ENCODE measurements at places on chromosomes 12 and 14. TPM values are rescaled to one million over a fixed set of nuclear protein-coding genes. Genes with fewer than 3 reads are reported as not detected.

GRCh38 chr12:68334132-68334531 lies 2.0 kb upstream of the MDM1 start:
- no peak for DNase-seq

- no peak for DNase-seq
These were observed 8.5 kb downstream of the CRACR2A start for GRCh38 chr12:3744229-3744901.

The FBLN5 gene
- polyA plus RNA-seq: 90.7 TPM

The HHIPL1 gene
- 2.0 TPM for polyA plus RNA-seq
